ENCODE measurements at places on chromosomes 12 and 14. TPM values are rescaled to one million over a fixed set of nuclear protein-coding genes. Genes with fewer than 3 reads are reported as not detected.

The ZFHX2 gene
- total RNA-seq, result 0.25 TPM

The MBIP gene
- total RNA-seq, result 35.8 TPM

The SIX1 gene
- total RNA-seq, result not detected

The IGFBP6 gene
- 85.5 TPM for total RNA-seq
